Stimulated activated CD8-positive, alpha-beta memory T cell treated with anti-CD3 and anti-CD28 coated beads, Interleukin-2, amount 100 ng/mL, for 48 hours (primary cell): ENCODE measurements at places on chromosomes 5 and 9.

GRCh38 chr5:2180456-2180855, 297.7 kb upstream of the IRX4 start:
- DNase-seq: no peak

DNA sequence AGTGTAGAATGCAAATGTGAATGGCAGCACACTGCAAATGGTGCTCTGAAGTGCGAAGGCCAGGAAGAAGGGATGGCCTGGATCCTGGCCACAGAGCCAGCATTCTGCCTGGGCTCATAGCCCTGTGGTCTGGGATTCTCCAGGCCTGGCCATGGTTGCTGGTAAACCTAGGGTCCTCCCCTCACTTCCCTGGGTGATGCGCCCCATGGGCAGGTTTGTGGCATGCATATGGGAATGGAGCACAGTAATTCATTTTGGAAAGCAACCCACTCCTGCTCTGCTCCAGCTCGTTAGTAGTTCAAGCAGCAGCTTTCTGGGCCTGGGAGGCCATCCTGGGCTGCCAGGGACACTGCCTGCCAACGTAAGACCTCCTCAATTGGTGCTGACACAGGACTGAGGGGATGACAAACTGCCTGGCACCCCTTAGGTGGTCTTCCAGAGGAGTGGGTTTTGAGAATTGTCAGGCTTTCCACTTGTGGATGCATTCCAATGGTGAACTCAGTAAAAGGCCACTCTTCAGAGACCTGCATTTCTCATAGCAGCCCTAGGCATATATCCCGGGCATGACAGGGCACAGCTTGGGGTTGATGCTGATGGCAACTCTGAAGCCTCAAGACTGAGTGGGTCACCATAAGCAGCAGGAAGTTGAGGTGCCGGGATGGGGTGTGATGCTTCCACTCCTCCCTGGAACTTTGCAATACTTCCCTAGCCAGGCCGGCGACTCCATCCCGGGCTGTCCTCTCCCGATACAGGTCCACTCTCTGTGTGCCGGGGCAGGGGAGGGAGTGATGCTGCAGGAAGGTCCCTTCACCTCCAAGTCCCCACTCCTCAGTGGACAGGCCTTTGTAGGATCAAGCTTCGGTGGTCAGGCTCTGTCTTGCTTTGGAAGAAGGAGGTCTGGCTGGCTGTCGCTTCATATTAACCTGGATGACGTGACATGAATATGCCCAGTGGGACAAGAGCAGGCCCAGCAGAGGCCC, 1.2 kb upstream of the SLC25A48 start:
- no peak for DNase-seq

- DNase-seq: peak; percentile 58
Observed at GRCh38 chr5:142611154-142611553, 74.7 kb downstream of the FGF1 start.

- no peak for DNase-seq
Observed at GRCh38 chr5:153619771-153620170, 129.3 kb downstream of the GRIA1 start.

DNA sequence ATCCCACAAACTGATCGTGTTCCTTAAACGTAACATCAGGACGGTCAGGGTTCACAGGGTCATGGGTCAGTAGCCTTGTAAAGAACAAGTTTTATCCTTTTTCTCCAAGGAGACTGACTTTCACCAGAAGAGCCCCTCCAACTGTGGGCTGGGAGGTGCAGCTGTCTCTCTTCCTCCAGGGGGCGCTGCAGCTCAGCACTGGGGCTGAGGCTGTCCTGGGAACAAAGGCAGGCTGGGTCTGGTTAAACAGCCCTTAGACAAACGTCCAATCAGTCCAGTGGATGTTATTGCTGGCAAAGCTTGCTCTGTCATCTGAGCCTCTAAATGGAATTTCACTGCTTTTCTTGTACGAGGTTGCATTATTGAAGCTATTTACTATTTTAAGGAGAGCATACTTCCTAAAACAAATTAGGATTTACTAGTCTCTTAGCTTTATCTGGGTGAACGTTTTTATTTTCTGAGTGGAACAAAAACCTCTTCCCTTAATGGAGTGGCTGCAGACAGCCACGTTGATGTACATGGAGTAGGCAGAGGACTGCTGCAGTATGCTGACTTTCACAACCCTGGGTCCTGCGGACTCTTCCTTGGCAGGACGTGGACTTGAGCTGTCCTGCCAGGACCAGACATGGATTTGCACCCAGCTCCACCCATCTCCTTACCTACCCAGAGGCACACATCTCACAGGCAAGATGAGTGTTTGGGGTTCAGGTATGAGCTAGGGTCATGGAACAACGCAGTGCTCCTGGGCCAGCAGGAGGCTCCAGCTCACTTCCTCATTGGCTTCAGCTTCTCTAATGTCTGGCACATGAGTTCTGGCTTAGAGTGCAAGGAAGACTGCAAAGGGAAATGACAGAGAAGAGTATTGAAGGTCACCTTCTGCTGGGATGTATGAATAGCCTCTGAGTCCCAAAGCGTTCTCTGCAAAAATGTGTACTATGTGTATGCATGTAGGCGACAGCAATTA, 7.8 kb downstream of the EXOSC2 start:
- DNase-seq: peak; percentile 67

DNA sequence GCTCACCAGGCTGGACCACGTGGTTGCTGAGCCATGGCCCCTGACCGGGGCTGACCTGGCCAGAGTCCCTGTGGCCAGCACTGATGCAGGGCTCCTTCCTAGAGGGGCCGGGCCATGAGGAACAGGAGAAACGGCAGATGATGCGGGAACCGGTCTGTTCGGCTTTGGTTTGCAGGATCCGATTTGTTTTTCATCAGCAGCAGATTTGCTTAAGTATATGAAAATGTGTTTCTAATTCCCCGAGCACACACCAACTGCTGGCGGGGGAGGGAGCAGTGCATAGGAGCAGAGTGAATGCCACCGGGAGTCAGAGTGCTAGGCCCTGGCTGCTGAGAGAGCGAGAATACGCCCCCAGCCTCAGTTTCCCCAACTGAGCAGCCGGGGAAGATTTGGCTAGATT, 13.6 kb downstream of the NTNG2 start:
- DNase-seq: no peak

DNA sequence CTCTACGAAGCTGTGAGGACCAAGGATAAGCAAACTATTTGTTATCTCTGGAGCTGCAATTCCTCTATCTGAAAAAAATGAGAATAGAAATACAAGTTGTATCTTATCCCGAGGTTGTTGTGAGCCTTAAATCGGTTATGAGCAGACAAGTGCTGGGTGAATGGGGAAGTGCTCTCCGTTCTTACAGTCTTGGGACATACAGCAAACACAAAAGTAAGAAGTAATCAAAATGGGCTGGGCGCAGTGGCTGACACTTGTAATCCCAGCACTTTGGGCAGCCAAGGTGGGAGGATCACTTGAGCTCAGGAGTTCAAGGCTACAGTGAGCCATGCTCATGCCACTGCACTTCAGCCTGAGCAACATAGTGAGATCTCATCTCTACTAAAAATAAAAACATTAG, 31.7 kb downstream of the ITK start:
- DNase-seq: no peak

GRCh38 chr9:94874316-94874715, 147.8 kb downstream of the AOPEP start:
- DNase-seq: no peak

DNA sequence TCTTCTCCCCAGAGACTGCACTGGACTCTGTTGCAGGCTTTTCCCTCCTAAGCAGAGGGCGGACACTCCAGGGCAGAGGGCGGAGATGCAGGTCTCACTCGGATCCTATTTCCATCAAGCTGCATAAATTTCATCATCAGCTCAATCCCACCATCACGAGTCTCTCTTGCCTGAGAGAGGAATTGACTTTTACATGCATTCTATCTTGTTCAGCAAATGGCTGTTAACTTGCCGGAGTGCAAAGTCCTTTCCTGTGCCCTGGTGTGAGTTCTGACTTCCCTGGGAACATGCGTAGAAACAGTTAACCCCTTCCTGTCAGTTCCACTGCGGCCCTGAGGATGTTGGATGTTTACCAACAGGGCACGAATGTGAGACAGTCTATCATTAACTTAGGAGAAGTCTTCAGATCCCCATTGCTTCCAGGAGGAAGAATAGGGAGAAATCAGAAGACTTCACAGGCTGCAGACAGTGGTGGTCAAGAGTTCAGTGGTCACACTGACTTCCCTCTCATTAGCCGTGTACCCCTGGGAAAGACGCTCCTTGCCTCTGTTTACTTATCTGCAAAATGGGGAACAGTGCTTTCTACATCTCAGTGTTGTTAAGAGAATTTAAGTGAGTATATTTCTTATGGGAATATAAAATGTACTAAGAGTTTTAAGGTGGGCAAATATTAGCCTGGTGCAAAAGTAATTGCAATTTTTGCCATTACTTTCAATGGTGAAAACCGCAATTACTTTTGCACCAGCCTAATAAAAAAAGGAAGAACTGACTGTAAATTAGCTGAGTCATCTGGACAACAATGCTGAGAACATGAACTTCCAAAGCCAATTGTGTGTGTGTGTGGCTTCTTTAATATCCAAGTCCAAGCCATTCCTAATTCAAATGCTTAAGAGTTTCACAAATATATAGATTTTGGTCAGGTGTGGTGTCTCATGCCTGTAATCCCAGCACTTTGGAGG, 248.0 kb downstream of the DRD1 start:
- DNase-seq: no peak

DNA sequence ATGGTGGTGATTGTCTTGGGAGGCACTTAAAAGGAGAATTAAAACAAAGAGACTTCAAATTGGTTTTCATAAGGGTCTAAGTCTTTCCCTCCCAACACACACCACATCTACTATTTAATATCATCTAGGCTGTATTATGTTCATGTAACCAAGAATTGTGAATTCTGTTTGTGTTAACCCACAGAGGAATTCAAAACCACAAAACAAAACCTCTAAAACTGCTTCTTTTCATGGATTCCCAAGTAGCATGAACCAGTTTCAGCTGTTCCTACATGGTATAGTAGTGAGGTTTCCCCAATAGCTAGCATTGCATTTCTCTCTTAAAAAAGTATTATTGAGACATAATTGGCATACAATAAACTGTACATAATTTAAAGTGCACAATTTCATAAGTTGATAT, 283.8 kb downstream of the CD180 start:
- DNase-seq: no peak

DNA sequence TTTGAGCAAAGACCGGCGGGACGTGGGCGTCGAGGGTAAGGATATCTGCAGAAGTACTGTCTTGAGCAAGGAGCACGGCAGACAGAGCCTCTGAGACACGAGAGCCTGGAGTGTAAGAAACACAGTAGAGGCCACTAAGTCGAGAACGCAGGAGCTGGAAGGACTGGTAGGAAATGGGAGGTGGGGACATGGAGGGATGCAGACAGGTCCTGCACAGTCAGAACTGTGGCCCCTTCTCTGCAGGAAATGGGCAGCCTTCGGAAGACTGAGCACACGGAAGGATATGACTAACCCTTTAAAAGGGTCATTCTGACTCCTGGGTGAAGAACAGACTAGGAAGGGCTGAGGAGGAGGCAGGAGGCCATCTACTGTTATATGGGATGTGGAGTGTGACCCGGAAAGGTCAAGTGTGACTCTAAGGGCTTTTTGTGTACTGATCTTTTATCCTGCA, 1.4 kb upstream of the CAMSAP1 start:
- DNase-seq: no peak

DNA sequence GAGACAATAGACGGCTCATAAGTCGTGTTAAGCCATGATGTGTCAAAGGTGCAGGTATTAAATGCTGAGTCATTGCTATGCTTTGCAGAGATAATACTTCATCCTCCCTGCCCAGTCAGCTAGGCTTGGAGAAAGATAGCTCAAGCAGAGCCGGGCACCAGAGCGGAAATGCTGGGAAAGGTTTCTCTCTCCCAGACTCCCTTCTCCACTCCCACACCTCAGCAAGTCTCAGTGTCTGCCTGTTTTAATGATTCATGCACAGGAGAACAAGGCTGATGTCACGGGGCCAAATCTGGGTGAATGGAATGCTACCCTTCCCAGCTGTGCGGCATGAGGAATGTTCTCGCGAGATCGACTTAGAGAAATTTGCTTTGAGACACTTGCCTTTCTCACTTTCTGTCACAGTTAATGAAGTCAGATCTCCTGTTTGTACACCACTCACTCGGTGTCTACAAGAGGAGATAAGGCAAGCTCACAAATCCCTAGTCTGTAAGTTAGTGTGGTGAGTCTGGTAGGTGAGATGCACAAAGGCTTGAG, 204.4 kb downstream of the EFNA5 start:
- no peak for DNase-seq

GRCh38 chr5:14193496-14193895, 50.4 kb downstream of the TRIO start:
- no peak for DNase-seq

- no peak for DNase-seq
Observed at GRCh38 chr5:127406326-127407121, 110.9 kb upstream of the PRRC1 start.

DNA sequence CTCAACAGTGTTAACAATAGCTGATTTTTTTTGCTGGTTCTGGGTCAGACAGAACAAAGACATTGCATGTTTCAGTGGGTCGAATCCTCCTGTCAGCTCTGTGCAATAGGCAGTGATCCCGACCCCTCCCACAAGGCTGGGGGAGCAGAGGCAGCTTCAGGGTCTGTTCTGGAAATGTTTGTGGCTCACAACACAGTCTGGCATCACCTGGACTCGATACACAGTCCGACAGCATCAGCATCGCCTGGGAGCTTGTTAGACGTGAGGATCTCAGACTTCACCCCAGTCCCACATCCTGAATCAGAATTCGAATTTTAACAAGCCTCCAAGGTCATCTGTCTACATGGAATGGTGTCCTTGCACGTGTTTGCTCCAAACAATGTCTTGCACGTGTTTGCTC, 384.7 kb downstream of the IRX2 start:
- DNase-seq: no peak

GRCh38 chr5:124922255-124922975, 176.0 kb upstream of the ZNF608 start:
- no peak for DNase-seq

DNA sequence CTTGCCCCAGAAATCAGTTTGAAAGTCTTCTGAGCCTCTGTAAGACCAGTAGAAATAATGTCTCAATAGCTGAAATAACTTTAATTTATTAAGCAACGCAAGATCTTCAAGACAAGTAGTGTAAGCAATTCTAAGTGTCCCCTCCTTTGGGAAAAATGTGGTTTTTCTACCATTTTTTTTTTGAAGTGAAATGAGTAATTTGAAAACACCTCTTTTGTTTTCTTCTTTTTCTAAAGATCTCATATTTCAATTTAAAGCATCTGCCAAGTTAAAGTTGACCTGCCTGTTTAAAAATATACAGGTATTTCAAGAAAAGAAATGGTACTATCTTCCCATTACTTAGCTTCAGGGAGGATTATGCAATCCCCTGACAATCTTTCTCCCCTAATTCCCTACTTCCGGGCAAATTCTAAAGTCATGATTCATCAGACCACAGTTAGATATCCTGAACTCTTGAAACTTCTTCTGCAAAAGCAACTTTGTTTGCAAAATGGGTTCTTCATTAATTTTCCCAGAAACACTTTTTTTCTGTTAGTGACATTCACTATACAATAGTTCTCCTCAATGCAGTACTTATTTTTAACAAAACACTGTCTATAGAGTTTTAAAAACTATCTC, 7.8 kb upstream of the ANXA1 start:
- no peak for DNase-seq
